ENCODE measurements at places on chromosomes 7 and 10.

DNA sequence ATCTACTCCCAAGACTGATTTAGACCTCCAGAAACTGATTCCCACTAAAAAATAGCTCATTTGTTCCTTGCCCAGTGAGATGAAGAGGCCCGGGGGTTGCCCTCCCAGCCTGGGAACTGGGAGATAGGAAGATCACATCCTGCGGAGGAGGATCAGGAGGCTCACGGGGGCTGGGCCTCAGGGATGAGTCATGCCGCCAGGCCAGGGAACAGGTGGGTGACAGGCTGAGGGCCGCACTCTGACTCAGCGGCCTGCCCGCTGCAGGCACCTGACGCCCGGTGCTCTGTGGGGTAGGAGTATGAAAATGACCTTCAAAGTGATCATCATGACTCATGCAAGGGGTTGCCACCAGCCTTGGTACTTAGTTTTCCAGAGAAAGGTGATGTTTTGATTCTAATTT, 104.5 kb upstream of the ZPBP start:
- DNase-seq, result no peak

DNA sequence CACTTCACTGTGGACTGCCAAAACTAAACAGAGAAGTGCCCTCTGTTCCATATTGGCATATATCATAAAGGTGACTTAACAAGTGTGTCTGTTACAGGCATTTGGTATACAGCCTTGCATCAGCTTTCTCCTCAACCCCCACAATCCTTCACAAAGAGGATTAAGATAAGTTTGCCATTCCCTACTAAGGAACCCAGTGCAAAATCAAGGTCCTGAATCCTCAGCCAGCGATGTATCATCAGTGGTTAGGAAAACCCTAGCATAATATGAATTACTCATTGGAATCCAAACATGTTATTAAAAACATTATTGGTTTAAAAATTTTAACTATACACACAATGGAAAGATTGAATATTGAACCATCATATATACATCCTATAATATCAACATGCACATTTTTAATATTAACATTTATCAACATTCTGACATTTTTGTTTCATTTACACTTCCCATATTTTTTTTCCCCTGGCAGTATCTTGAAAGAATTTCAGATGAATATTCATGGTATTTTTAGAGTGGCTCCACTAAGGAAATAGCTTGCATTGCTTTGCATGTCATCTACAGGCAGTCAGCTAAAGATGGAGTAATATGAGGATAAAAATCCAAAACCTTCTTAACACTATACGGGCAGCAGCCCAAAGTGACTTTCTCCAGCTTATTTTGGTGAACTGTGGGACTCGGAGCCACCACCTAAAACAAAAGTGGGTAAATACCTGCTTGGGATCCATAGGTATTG, 215.6 kb upstream of the CHRM2 start:
- DNase-seq, result no peak

DNA sequence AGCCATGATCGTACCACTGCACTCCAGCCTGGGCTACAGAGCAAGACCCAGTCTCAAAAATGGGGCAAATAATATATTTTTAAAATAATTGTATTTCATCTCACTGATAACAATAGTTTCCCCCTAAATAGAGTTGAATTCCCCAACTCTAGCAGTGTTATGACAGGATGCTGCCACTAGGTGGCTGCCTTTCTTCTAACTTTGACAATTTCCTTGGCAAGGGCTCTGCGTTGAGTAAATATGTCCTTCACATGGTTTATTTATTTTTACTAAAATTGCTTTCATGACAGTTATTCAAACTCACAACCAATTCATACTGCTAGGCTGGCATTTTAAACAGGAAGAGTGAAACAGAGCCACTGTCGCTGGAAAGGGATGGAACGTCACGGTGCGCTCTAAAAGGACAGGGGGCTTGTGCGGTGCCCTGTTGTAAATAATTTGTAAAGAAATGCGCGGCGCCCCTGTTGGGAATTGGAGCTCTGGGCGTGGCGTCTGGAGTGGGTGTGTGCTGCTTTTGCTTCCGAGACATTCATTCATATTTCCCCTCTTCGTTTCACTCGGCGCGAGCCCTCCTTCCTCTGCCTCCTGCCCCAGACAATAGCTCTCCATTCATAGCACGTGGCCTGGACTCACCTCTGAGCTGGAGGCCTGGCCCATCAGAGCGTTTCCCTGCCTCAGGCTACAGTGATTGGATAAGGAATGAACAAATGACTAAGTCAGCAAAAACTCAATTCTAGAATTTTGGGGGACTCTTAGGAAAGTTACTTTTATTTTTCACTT, 20.5 kb upstream of the PITRM1 start:
- no peak for DNase-seq

DNA sequence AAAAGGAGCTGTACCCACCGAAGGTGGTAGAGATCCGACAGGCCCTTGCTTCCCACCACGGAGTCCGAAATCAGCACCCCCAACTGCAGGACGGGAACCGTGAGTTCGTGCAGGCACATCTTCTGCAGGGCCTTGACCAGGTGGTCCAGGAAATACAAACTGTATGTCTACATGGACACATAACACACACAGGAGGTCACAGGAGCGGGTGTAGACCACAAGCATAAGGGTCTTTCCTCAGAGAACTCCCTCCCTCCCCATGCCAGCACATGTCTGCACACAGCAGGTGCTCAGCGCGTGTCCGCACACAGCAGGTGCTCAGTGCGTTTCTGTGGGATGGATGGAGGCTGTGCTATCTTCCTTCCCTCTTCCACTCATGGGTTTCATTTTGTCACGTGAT, 69.7 kb downstream of the CFAP46 start:
- DNase-seq, result no peak

GRCh38 chr7:45986355-45987298, 65.6 kb upstream of the IGFBP3 start:
- DNase-seq, result no peak

DNA sequence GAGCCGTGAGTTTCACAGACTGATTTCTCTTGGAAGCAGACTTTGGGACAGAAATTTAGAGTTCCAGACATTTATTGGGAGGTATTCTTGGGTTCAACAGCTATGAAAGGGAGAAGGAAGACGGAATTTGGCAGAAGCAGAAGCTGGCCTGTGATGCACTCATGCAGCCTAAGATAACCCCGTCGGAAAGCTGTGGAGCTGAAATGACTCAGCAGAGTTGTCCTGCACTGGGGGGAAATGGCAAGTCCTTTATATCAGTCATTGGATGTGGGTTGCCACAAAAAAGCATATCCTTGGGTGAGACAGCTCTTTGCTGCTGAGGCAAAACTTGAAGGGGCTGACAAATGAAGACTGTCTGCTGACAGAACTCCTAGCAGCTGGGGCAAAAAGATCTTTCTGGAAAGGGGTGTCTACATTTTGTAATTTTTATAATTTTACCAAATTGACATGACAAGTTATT, 11.5 kb upstream of the MICU1 start:
- no peak for DNase-seq

Data from T-helper 1 cell (primary cell).